Kidney tubule cell (primary cell): ENCODE measurements at places on chromosomes 12 and 14.
A peak's percentile ranks its signal among the peaks of the same experiment; 100 is the strongest.

DNA sequence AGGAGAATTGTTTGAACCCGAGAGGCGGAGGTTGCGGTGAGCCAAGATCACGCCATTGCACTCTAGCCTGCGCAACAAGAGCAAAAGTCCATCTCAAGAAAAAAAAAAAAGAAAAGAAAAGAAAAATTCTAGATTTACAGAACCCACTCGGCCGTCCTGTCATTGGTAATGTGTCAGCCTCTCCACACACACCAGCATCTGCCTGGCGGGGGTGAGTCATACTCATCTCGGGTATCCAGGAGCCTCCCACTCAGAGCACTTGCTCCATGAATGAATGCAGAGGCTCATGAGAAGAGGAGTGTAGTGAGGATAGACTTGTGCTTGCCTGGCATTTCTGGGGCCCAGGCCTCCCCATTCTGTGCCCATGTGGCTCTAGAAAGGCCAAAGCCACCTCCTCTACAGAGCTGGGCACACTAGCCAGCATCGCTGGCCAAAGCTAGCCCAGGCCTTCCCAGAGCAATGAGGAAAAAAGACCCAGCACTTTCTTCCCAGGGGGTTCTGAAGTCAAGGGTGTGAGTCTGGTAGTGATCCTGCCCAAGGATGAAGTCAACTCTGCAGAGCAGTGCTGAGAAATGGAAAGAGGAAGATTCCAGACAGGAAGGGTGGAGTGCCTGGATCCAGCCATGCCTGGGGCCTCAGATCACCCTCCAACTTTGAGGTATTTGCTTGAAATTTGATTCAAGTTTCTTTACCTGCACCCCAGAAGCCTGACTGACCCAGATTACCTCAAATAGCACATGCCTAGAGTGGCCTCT is 31.2 kb upstream of the KLC1 start:
- peak; percentile 75 for DNase-seq

DNA sequence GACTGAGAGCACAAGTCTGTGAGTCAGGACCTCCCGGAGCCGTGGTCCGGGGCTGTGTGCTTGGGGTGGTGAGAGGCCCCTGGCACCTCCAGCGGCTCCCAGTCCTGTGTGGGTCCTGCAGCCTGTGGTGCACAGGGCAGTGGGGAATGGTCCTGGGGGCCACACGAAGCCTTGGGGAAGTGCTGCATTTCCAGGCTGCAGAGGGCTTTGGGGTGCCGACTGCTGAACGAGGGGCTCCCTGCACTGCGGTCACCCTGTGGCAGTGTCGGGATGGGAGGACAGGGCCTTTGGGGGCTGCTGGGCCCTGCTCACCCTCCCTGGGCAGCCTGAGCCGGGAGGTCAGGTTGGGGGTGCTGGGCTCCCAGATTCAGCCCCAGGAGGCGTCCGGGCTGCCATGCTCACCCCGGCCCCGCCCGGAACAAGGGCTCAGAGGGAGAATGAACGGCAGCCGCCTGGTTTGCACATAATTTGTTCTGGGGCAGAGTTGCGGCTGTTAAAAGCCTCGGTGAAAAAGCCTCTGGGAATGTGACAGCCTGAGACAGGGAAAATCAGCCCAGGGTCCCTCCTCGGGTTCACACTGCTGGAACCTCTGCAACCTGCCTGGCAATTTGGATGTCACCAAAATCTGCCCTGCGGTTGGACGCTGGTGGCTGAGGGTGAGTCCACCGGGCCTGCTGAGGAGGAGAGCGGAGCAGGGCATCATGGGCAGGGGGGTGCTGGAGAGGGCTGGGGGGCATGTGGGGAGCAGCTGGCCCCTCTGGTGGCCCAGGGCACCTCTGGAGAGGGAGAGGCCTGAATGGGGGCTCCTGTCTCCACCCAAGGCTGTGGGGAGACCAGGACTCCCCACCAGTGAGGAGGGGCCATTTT is 109.2 kb downstream of the KIF26A start:
- DNase-seq = no peak

DNA sequence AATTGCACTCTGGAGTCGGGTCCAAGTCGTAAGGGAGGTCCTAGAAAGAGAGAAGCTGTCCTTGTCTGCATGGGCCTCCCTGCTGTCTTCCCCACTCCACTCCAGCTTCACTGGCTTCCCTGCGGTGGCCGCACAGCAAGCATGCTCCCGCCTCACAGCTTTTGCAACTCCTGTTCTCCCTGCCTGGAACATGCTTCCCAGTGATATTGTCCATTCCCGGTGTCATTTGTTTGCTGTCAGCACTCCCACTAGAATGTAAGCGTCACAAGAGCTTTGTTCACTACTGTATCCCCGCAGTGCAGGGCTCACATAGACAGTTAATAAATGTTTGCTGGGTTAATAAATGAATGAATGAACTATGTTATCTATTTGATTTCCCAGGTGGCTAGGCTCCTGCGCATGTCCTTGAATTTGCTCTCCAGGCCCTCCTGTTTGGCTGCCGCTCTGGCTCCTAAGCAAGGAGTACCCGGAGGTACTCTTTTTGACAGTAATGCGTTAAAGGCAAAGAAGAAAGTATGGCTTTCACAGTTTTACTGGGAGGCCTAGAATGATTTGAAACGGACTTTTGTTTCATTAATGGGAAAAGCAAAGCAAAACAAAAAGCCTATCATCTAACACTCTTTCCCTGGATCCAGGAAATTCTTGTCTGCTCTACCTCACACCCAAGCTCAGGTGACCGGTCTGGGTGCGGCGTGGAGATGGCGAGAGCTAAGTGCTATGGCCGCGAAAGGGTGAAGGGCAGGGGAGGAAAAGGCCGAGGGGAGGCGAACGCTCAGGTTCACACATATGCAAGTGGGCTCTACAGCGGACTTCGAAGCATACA is 6.2 kb upstream of the SLC7A7 start:
- peak; percentile 81 for DNase-seq

DNA sequence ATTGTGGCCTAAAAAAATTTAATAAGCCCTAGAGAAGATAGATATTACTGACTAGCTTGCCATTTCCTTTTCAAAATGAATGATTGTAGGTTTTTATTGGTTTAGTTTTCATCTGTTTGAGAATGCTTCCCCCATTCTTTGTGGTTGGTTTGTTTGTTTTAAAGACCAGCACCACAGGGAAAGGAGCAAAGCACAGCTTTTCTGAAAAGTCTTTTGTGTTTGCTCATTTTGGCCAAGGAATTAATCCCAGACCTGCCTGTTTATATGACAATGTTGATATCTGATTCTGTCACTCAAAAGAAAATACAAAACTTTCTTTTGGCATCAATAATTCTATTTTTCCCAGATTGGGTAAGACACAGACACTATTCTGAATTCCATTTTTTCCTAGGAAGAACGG is 312.5 kb upstream of the FLRT2 start:
- no peak for DNase-seq

GRCh38 chr12:5806371-5807089 is 138.5 kb downstream of the ANO2 start:
- DNase-seq = peak; percentile 87

GRCh38 chr12:47989666-47990065 is 14.6 kb downstream of the COL2A1 start:
- no peak for DNase-seq

DNA sequence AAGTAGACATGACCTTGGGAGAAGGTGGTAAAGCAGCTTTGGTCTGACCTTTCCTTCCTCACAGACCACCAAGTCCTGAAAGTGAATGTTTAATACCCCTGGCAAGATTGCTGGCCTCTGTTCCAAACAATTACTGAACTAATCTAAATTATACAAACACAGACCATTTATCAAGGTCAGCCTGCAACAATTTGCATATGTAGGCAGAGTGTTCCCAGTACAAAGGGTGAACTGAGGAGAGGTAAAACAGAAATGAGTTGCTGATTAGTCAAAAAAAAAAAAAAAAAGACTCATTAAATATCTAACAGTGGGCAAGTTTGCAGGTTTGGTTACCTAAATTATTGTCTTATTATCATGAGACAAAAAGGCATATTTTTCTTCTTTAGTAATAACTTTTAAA is 506.5 kb downstream of the TMEM117 start:
- no peak for DNase-seq

- DNase-seq = no peak
Observed at GRCh38 chr12:47739297-47739696, 14.0 kb upstream of the ENDOU start.

DNA sequence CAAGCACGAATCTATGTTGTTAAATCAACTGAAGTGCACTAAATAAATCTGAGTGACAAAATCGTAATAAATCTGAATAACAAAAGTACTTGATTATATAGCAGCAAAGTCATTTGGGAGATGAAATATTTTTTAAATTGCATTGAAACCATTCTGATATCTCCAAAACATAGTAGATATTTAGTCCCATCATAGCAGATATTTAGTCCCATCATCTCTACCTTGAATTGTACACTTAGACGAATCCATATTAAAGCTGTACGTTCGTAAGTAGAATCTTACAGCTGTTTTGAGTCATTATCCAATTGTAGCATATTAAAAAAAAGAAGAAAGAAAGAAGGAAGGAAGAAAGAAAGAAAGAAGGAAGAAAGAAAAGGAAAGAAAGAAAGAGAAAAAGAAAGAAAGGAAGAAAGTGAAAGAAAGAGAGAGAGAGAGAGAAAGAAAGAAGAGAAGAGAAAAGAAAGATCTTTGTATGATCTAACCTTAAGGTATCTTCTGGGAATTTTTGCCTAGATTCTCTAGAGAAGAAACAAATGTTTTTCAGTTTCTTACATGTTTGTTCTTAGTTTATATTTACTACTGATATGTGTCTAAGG is 2.6 kb downstream of the DCN start:
- no peak for DNase-seq

- no peak for DNase-seq
Observed at GRCh38 chr12:10633541-10633940, 20.1 kb upstream of the MAGOHB start.

GRCh38 chr14:105034315-105035039 is 13.6 kb upstream of the CDCA4 start:
- peak; percentile 75 for DNase-seq

GRCh38 chr14:67618617-67619063 is 1.1 kb upstream of the ARG2 start:
- DNase-seq = peak; percentile 81
